SIG-M5 (cell line): ENCODE measurements at places on chromosomes 13 and 19.

DNA sequence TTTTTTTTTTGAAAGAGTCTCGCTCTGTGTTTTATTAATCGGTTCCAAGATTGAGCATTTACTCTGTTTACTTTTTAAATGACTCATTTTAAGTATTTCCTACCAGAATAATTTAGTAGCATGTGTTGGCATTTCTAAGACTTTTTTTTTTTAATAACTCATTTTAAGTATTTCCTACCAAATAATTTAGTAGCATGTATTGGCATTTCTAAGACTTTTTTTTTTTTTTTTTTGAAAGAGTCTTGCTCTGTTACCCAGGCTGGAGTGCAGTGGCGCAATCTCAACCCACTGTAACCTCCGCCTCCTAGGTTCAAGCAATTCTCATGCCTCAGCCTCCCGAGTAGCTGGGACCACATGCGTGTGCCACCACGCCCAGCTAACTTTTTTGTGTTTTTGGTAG, 13.1 kb downstream of the SETDB2 start:
- no peak for DNase-seq

GRCh38 chr13:47134939-47135489, 238.2 kb upstream of the HTR2A start:
- DNase-seq: no peak

DNA sequence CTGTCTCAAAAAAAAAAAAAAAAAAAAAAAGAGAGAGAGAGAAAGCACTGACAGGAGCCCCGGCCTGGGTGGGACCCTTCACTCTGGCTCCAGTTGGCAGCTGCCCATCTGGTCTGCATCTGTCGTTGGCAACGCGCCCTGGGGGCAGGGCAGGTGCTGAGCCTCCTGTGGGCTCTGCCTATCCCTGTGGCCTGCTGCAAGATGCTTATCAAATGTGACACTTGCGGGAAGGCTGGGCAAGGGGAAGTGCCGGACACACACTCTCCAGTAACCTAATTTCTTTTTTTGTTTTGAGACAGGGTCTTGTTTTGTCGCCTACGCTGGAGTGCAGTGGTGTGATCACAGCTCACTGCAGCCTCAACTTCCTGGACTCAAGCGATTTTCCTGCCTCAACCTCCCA, 10.7 kb upstream of the KPTN start:
- DNase-seq: no peak

DNA sequence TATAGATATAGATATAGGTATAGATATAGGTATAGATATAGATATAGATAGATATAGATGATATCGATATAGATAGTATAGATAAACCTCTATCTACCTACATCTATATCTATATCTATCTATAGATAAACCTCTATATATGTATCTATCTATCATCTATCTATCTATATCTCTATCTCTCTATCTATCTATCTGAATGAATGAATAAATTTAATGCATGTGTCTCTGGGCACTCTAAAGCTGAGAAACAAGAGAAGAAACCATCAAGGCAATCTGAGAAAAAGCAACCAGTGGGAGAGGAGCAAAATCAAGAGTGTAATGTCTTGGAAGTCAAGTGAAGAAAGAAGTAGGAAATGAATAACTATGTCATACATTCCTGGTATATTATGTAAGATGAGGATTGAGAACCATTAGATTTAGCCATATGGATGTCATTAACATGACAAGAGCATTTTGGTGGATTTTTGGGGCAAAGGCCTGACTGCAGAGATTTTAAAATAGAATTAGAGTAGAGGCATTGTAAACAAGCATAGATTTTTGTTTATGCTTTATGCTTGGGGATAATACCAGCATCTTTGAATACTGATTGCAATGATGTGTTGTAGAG, 1262.7 kb upstream of the MIR17HG start:
- DNase-seq: no peak

DNA sequence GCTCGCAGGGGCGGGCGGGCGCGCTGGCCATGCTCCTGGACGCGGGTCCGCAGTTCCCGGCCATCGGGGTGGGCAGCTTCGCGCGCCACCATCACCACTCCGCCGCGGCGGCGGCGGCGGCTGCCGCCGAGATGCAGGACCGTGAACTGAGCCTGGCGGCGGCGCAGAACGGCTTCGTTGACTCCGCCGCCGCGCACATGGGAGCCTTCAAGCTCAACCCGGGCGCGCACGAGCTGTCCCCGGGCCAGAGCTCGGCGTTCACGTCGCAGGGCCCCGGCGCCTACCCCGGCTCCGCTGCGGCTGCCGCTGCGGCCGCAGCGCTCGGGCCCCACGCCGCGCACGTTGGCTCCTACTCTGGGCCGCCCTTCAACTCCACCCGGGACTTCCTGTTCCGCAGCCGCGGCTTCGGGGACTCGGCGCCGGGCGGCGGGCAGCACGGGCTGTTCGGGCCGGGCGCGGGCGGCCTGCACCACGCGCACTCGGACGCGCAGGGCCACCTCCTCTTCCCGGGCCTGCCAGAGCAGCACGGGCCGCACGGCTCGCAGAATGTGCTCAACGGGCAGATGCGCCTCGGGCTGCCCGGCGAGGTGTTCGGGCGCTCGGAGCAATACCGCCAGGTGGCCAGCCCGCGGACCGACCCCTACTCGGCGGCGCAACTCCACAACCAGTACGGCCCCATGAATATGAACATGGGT, 599 bp downstream of the ZIC2 start:
- no peak for DNase-seq

- DNase-seq: no peak
Measured at GRCh38 chr13:104372095-104372655, 1306.0 kb upstream of the SLC10A2 start.

- DNase-seq: no peak
Measured at GRCh38 chr19:45960595-45961235, 12.9 kb downstream of the NOVA2 start.

DNA sequence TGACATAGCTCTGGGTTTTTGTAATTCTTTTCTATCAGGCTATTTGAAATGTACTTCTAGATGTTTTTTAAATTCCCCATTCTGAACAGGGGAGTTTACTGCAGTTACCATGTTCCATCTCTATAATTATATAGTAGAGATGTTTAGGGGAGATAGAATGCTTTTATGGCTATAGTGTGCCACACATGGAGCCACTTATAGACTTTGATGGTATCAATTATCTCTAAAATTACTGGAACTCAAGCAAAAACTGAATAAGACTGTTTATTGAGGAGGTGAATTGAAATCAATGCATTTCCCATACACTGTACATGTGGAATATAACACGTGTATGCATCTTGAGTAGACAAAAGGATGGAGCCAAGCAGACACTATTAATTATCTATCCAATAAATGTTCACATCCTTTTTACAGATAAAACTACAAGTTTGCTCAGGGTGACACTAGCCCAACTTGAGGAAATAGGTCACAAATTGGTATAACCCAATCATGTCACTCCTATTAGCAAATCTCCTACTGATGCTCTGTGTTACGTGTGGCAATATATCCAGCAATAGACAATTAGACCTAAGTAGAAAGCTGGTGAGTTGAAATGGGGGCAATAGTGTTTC, 1882.6 kb downstream of the PCDH9 start:
- DNase-seq: no peak

DNA sequence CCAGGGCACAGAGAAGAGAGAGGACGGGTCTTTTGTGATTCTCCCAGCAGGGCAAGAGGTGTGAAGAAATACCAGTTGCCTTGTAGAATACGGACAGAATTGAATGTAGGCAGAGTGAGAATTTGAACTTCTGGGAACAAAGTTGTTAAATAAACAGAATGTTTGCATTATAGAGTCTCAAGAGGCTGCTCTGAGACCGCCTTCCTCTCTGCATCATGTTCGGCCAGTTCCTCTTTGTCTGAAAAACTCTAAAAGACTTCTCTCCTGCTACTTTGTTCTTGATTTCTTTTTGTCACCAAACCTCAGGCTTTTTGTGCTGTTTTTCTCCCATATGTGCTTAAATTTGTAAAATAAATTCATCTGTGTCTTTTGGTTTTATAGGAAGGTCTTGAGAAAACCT, 256.4 kb downstream of the DLEU7 start:
- no peak for DNase-seq

- DNase-seq: no peak
Measured at GRCh38 chr19:13153569-13154240, 3.5 kb downstream of the IER2 start.

GRCh38 chr19:39935364-39935661, 879 bp upstream of the FCGBP start:
- DNase-seq: no peak

GRCh38 chr13:41461527-41462139, 4.3 kb downstream of the RGCC start:
- DNase-seq: no peak

GRCh38 chr19:13860679-13861391, 16.1 kb upstream of the NANOS3 start:
- DNase-seq: no peak
